ENCODE measurements at places on chromosomes 16 and 17. TPM values are rescaled to one million over a fixed set of nuclear protein-coding genes. Genes with fewer than 3 reads are reported as not detected.

FN3K gene
- total RNA-seq, result 0.11 TPM

GRCh38 chr16:50675686-50676610 lies 5.2 kb downstream of the SNX20 start:
- no peaks in the 10 kb centered on the region for H3K36me3 ChIP-seq
- no peak for DNase-seq
- H3K27ac ChIP-seq, result no peak overlapping the region
- no peak overlapping the region for H3K4me3 ChIP-seq
- H3K27me3 ChIP-seq, result no peaks in the 10 kb centered on the region

CFAP97D1 gene
- total RNA-seq, result not detected

DNA sequence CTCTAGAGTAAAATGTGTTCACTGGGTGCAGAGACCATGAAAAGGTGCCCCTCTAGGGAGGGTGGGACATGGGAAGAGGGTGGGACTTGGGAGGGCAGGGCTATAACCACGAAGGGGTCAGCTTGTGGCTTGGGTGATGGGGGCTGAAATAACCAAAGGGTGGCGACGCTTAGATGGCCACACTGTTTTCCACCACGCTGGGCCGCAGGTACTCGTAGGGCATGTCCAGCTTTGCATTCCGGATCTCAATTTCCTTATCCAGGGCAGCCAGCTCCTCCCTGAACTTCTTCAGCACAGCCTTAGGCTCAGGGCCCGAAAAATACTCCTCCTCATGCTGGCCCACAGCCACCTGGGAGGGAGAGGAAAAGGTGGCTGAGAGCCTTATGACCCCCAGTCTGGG lies 10.0 kb downstream of the ALOX15 start:
- no peaks in the 10 kb centered on the region for H3K36me3 ChIP-seq
- peaks cover 16% of the 10 kb centered on the region for H3K27me3 ChIP-seq
- DNase-seq, result no peak
- H3K4me3 ChIP-seq, result no peak overlapping the region
- no peaks in the 10 kb centered on the region for H3K4me1 ChIP-seq

DNA sequence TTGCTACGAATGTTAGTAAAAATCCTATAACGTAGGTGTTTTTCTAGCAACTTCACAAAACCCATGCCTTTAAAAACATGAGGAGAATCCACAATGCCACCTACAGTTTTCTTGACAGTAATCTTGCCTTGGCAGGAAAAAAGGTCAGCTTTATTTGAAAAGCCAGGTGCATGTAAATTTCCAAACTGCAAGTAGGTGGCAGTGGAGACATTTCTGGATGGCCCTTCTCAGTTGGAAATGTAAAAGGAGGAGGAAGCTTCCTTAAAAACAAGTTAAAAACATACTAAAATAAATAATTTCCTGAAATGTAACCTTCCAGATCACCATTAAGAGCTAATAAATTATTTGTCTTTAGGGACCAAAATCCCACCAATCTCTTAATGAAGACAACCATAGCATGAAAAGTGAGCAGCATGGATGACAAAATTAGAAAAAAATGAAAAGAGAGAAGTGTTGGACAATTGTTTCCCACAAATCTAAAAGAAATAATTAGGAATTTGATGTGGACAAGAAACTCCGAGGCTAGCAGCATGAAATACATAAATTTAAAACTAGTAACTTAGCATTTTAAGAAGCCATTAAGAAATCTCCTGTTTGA lies 152.2 kb downstream of the SNX11 start:
- DNase-seq, result peak; percentile 58
- no peak overlapping the region for H3K27ac ChIP-seq
- no peak overlapping the region for H3K4me3 ChIP-seq
- H3K36me3 ChIP-seq, result no peaks in the 10 kb centered on the region
- H3K27me3 ChIP-seq, result no peaks in the 10 kb centered on the region
- peaks cover 7% of the 10 kb centered on the region for H3K4me1 ChIP-seq

DNA sequence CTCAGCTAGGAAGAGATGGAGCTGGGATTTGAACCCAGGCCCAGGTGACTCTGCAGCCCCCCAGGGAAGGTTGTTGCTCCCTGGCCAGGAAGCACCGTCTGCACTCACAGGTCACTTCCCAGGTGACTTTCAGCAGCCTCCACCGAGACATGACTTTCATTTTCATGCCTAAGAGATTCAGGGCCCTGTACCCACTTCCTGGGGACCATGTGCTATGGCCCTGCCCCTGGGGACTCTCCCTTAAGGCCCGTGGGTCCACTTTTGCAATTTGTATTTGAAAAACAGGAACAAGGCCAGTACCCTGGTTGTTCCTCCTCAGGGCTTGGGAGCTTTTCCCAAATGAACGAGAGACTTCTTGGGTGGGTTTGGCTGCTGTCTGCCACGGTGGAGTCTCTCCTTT lies 191.0 kb downstream of the IRF8 start:
- no peak for DNase-seq
- no peaks in the 10 kb centered on the region for H3K36me3 ChIP-seq
- H3K4me3 ChIP-seq, result no peak overlapping the region
- peaks cover 29% of the 10 kb centered on the region for H3K27me3 ChIP-seq

DNA sequence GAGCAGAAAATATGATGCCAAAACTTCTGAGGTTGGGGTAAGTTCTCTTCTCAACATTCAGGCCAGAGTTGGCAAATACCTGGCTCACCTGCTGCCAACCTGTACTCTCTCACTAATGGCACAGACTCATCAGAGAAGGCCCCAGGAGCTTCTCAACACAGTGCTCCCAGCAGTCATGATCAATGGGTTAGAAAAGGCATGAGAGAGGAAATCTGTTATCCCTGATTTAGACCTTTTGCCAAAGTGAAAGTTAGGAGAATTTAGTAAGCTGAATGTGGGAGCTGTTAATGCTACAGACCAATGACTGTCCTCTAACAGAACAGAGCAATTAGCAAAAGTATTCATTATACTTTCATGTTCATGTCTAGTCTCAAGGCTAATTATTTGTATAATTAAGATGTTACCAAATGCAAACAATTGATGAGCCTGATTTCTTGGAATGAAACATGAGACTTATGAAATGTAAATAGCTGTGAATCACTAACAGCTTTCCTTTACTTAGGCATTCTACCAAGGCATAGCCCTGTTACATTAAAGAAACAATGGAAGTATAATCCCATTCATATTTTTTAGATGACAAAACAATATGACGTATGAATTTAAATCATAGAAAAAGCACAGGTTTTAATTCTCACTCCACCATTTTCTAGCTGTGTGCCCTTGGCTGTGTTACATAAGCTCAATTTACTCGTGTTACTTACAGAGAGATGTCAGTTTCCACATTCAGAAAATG lies 68.7 kb upstream of the MARCHF10 start:
- H3K4me3 ChIP-seq, result peak overlapping the region; percentile 15
- H3K36me3 ChIP-seq, result no peaks in the 10 kb centered on the region
- peak overlapping the region; percentile 16 for H3K27ac ChIP-seq
- peak; percentile 50 for DNase-seq
- peaks cover 17% of the 10 kb centered on the region for H3K4me1 ChIP-seq

ARRB2 gene
- 4.1 TPM for total RNA-seq

DNA sequence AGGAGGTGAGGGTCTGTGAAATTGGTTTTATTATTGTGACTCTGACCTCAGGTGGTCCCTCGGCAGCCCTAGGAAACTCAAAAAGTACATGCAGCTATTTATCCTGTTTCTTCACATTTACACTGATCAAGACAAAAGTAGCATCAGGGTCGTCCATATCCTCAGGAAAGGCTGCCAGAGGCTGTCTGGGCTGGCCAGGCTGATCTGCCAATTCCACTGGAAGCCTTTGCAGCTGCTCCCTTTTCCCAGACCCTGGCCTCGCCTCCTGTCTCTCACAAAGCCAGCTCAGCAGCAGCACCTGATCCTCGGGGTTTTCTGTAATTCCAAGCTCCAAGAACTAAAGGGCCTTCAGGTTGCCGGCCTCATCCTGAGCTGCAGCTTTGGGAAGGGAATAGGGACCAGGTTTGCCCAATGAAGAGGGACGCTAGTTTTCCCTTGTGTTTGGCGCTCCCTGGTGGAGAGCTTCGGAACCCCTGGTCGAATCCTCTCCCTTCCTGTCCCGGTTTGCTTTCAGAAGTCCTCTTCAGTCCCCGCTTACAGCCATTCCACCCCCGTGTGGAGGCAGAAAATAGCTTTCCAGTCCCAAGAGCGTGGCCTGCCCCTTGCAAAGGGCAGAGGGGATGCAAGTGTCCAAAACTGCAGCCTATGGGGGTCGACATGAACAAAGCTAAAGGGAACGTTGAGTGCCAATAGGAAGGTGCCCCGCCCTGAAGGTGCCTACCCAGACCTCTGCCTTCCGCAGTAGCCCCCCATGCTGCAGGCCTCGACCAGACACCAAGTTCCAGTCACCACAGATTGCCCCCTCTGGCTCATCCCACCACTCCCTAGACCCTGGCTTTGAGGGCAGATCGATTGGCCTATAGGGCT lies 13.4 kb downstream of the MFSD6L start:
- no peaks in the 10 kb centered on the region for H3K4me1 ChIP-seq
- H3K27ac ChIP-seq, result no peak overlapping the region
- no peak overlapping the region for H3K4me3 ChIP-seq
- H3K27me3 ChIP-seq, result no peaks in the 10 kb centered on the region
- peak; percentile 72 for DNase-seq

NPIPB6 gene
- total RNA-seq, result 0.32 TPM

GRCh38 chr16:67865318-67865717 lies 7.5 kb upstream of the EDC4 start:
- DNase-seq, result peak; percentile 67
- H3K4me3 ChIP-seq, result no peak overlapping the region
- H3K36me3 ChIP-seq, result peaks cover 32% of the 10 kb centered on the region
- no peak overlapping the region for H3K27ac ChIP-seq
- no peaks in the 10 kb centered on the region for H3K27me3 ChIP-seq

EFCAB13 gene
- total RNA-seq, result 1.4 TPM

PRSS53 gene
- 10.5 TPM for total RNA-seq

DNA sequence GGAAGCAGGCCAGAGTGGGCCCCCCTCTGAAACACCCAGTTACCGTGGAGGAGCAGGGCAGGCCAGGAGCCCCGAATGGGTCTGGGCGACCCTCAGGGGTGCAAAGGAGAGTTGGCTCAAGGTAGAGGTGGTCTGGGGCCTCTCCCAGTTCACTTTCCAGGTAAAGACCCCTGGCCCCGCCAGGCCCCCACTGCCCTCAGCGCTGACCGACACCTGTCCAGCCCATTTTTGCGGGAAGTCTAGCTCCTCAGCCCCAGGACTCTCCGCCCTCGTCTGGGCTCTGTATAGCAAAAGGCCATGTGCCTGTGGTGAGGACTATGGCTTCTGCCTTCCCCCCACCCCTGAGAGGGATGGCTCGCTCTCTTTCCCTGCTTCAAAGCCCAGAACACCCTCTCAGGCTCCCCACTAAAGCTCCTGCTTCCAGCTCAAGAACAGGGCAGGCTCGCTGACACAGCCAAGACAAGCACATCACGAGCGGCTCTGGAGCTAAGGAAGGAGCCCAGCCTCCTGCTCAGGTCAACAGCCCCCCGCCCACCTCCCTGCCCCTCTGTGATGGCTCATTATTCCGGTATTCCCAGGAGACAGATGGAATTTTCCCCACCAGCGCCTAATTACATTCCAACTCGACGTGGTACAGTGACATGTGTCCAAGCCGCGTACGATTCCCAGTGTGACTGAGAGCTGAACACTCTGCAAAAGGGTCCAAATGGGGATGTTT lies 59.4 kb downstream of the RTN4RL1 start:
- H3K27ac ChIP-seq, result no peak overlapping the region
- no peaks in the 10 kb centered on the region for H3K36me3 ChIP-seq
- no peak overlapping the region for H3K4me3 ChIP-seq
- H3K4me1 ChIP-seq, result no peaks in the 10 kb centered on the region
- no peak for DNase-seq
- no peaks in the 10 kb centered on the region for H3K27me3 ChIP-seq

AOC3 gene
- total RNA-seq, result not detected

SULT1A2 gene
- total RNA-seq, result not detected

DNA sequence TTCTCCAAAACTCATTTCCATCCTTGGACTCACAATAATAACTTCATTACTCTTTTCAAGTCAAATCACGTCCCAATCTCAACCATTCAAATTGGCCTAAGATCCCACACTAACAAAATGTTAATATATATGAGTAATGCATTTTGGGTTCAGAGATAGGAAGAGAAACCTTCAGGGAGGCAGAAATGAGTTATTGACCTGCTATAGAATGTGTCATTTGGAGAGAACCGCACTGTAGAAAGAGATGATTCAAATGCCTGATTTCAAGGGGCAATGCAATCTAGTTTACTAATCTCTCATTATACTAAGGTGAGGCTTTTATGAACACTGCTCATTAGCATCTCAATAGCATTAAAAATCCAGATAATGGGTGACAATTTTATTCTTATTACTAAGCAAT lies 1595.0 kb upstream of the GOT2 start:
- DNase-seq, result no peak
- no peaks in the 10 kb centered on the region for H3K36me3 ChIP-seq
- H3K4me3 ChIP-seq, result no peak overlapping the region
- no peak overlapping the region for H3K27ac ChIP-seq
- no peaks in the 10 kb centered on the region for H3K27me3 ChIP-seq

DNA sequence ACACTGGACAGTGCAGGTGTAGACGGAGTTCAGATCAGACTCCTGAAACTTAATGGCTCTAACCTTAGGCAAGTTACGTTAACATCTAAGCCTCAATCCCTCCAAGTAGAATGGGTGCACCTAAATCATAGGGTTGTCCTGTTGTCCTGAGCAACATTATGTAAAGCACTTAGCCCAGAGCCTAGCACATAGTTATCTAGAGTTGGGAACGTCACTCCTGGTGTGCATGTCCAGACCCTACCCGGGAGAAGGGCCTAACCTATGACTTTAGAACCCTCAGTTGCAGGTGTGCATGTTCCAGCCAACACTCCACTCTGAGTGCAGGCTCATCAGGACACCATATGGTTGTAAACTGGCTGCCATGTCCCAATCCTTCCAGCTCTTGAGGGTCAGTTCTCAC lies 26.0 kb downstream of the LIG3 start:
- no peaks in the 10 kb centered on the region for H3K4me1 ChIP-seq
- no peaks in the 10 kb centered on the region for H3K36me3 ChIP-seq
- no peak for DNase-seq
- no peak overlapping the region for H3K27ac ChIP-seq
- no peak overlapping the region for H3K4me3 ChIP-seq

GRCh38 chr16:46889942-46890300 lies 5.8 kb downstream of the GPT2 start:
- H3K36me3 ChIP-seq, result no peaks in the 10 kb centered on the region
- H3K4me3 ChIP-seq, result no peak overlapping the region
- no peaks in the 10 kb centered on the region for H3K27me3 ChIP-seq
- DNase-seq, result no peak
- no peak overlapping the region for H3K27ac ChIP-seq
- peaks cover 7% of the 10 kb centered on the region for H3K4me1 ChIP-seq

NPIPB9 gene
- not detected for total RNA-seq

SDK2 gene
- total RNA-seq, result not detected

- H3K27ac ChIP-seq, result peak within 1 kb of the TSS; percentile 92
- no peaks in the 10 kb centered on the region for H3K27me3 ChIP-seq
- peak; percentile 79 for DNase-seq
- H3K36me3 ChIP-seq, result 0 out of 2 replicates have a peak, but pooled peaks cover 4% of the 10 kb centered on the region
These were observed at the start of gene XAF1 for GRCh38 chr17:6755731-6756184. TSS of gene XAF1 (plus strand) at chr17:6756046. CDS start at chr17:6756079, 33 bp downstream.

DNA sequence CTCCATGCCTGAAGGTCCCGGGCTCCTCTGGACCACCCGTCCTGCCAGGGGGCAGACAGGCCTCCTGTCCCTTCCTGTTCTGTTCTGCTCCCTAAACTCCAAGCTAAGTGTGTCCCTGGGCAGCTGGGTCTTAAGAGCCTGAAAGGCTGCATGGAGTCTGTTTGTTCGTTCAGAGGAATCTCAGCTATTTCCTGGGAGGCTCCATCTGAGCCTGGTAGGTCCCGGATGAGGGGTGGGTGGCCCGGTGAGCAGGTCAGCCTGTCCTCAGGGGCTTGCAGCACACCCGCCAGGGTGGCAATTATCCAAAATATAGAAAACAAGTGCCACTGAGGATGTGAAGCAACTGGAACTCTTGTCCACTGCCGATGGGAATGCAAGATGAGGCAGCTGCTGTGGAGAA lies 12.6 kb downstream of the ACTG1 start:
- H3K4me1 ChIP-seq, result peaks cover 4% of the 10 kb centered on the region
- no peak overlapping the region for H3K27ac ChIP-seq
- H3K4me3 ChIP-seq, result no peak overlapping the region
- H3K27me3 ChIP-seq, result no peaks in the 10 kb centered on the region

Data from GM23248 (cell line).